Hepatic stellate cell (primary cell): ENCODE measurements at places on chromosomes 5 and 9.
A peak's percentile ranks its signal among the peaks of the same experiment; 100 is the strongest.

GRCh38 chr9:112174965-112175795 is at the start of gene SUSD1:
SUSD1 (minus strand) TSS chr9:112175297; CDS start chr9:112175235, 62 bp downstream.
- peak; percentile 40 for DNase-seq

DNA sequence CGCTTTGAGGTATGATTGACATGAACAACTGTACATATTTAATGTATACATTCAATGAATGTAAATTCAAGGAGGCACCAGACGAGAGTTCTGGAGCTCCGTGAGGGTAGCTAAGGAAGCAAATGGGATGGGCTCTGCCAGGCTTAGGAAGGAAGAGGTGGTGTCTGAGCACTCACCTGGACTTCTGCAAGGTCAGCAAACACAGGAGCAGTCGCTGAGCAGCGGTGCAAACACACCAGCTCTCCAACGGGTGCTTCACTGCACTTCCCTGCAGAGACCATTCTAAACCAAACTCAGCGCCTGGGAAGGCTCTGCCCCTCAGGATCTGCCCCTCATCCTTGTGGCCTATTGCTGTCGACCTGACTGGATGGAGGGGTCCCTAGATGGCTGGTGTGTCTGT is 101.5 kb downstream of the COL23A1 start:
- no peak for DNase-seq

DNA sequence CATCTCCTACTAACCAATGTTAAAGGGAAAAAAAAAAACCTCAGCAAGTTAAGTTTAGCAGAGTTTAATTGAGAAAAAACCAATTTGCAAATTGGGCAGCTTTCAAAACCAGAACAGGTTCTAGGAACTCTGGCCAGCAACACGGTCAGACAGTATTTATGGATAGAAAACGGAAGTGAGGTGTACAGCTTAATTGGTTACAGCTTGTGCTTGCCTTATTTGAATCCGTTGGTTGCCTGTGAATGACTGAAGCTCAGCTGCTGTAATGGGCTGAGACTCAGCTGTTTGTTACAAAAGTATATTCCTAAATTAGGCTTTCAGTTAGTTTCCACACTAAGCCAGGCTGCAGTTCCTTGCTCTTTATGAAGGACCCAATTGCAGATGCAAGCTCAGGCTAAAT is 217.0 kb downstream of the SREK1 start:
- no peak for DNase-seq

DNA sequence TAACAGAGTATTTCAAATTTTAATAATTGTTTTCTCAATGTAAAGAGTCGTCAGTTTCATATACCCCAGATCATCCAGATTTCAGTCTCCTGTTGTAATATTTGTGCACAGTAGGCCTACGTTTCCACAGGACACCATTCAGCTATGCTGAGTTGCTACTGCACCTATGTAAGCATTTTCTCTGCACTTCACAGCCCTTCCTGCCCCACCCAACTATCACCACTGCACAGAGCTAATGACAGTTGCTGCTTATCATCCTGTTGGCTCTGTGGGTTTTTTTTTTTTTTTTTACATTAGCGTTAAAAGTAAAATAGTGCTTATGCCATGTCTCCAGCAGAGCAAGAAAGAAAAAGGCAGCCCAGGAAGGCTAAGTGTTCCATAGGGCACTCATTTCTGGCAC is 5.9 kb upstream of the PRKACG start:
- DNase-seq: no peak

GRCh38 chr9:5835808-5836207 is 2.9 kb upstream of the ERMP1 start:
- no peak for DNase-seq

- no peak for DNase-seq
Measured at GRCh38 chr9:33185858-33186257, 18.7 kb upstream of the B4GALT1 start.

- DNase-seq: no peak
Measured at GRCh38 chr9:14961372-14962068, 51.3 kb upstream of the FREM1 start.

DNA sequence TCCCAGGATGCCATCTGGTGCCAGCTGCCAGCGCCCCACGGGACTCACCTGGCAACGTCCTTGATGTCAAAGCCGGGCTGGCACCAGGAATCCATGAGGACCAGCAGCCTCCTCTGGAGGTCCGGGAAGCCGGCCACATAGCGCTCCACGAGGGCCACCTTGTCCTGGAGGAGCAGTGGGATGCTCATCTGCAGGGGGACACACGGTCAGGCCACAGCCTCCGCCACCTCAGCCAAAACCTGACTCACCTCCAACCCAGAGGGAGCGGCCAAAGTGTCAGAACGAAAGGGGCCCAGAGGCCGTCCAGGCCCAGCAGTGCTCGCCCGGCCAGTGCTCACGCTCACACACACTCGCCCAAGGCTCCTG is 56.5 kb downstream of the EXD3 start:
- DNase-seq: no peak

GRCh38 chr5:66540078-66540477 is 56.1 kb upstream of the MAST4 start:
- no peak for DNase-seq

- DNase-seq: no peak
Measured at GRCh38 chr5:149322518-149322917, 22.8 kb upstream of the GRPEL2 start.

DNA sequence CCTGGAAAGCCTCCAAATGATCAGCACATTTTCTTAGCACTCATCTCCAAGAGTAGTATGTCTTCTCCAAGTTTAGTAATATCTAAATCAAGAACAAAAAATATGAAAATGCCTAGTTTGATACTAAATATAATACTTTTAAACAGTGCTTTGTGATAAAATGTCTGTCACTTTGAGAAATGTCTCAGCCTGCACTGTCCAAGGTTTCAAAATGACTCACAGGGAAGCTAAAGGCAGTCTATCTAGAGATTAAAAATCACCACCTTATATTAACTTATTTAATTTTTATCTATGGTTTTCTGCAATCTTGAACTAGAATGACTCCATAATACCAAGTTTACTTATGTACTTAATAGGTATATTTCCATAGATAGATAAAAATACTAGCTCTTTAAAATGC is 633.0 kb upstream of the C9orf72 start:
- DNase-seq: no peak

GRCh38 chr9:96565671-96566497 is 53.8 kb downstream of the CDC14B start:
- peak; percentile 65 for DNase-seq

DNA sequence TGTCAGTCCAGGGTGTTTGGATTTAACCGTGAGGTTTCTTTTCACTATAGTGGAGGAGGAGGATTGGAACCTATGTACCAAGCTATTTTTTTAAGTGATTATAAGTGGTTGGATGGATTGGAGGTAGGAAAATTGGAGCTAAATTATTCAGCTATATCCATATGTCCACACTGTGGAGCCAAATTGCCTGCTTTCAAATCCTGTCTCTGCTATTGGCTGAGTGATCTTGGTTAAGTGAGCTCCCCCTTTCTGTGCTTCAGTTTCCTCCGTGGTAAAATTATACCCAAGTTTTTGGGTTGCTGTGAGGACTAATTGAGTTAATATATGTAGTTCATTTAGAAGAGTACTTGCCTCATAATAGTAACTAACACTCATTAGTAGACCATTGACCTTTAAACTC is 2.5 kb downstream of the CENPP start:
- DNase-seq: peak; percentile 63

DNA sequence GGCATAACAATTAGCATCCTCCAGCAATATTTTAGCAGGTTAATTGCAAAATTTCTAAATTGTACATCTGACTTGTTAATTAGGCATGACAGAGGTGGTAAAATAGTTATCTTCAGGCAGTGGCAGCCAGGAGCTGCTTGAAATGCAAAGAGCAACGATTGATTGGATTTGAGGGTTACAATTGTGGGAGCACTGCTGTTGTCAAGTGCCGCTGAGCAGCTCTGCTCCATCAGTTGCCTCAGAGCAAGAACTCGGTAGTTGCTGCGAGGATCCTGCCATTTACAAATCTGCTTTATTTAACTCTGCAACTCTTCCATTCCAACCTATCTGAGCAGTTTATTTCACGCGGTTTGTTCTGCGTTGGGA is 12.6 kb downstream of the PBX3 start:
- no peak for DNase-seq

GRCh38 chr9:19918630-19919029 is 129.8 kb upstream of the SLC24A2 start:
- DNase-seq: no peak

- no peak for DNase-seq
Measured at GRCh38 chr5:117652036-117652957, 1077.7 kb upstream of the SEMA6A start.

DNA sequence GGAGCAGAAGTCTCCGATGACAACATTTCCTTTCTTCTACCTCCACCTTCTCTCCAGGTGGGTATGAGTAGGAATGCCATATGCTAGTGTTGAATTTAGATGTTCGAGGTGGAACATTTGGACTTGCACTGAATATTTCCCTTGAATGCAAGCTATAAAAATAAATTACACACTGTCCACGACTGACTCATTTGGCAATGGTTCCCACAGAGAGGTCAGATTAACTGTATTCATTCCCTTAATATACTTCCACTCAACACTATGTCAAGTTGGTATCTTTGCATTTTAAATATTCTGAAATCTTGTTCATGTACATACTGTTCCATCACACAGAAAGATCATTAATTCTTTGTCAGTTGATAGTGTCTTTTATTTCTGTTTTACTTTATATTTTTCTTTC is 222.6 kb upstream of the PIK3R1 start:
- no peak for DNase-seq

- DNase-seq: no peak
Measured at GRCh38 chr5:10579536-10580521, 16.0 kb downstream of the ANKRD33B start.

- no peak for DNase-seq
Measured at GRCh38 chr9:124765439-124765835, 5.7 kb downstream of the NR6A1 start.

- peak; percentile 63 for DNase-seq
Measured at GRCh38 chr5:10441992-10442435, 335 bp downstream of the ROPN1L start.

GRCh38 chr5:108144332-108144731 is 237.6 kb downstream of the FBXL17 start:
- no peak for DNase-seq

DNA sequence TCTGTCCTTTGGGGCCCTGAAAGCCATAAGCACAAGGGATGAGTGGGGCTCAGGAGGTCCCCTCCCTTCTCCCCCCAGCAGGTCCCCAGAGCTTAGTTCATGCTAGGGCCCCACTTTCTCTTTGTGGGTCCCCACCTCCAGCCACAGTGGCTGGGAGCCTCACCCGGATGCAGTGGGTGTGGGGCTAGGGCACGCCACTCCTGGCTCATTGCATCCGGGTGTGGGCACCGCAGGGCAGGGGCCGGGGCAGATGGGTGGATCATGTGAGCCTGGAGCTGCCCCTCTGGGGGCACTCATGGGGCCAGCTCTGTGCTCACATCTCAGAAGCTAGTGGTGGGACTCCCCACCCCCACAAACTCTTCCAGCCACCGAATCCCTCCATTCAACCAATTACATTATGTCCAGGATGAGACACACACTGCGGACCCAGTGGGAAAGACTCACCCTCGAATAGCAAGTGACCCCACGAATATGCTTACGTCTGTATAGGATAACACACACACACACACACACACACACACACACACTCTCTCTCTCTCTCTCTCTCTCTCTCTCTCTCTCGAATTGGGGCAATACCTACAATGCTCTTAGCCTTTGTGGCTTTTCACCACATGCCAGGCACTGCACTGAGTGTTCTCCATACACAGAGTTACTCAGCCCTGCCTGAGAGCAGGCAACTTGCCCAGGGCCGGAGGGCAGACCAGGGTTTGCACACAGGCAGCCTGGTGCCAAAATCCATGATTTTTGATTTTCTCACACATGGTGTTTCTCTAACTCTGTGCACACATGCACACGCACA is 16.8 kb upstream of the PHYKPL start:
- no peak for DNase-seq

DNA sequence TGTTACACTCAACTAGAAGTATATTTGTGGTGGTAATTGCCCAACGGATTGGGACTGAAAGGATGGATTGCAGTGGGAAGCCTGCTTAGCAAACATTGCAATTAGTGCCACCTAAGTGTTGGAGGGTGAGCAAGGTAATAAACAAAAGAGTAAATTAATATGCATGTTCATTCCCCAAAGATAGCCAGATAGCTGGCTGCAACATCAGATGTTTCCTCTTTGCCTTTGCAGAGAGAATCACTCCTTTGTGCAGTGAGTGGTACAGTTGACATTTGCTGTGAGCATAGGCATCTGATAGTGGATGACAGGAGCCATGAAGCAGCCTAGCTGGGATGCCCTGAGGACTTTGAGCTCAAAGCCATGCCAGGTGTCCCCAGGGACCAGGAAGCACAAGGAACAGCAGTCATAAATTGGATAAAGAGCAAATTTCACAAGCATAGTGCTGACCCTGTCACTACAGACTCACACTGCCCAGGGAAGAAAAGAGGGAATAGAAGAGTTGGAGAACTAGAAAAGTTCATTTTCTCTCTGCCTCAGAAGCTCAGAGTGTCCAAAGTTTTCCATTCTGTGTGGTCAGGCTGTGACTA is 336.1 kb upstream of the SLC30A5 start:
- DNase-seq: no peak
